CD8-positive, alpha-beta T cell (primary cell): ENCODE measurements at places on chromosomes 11 and 22.
A peak's percentile ranks its signal among the peaks of the same experiment; 100 is the strongest.

DNA sequence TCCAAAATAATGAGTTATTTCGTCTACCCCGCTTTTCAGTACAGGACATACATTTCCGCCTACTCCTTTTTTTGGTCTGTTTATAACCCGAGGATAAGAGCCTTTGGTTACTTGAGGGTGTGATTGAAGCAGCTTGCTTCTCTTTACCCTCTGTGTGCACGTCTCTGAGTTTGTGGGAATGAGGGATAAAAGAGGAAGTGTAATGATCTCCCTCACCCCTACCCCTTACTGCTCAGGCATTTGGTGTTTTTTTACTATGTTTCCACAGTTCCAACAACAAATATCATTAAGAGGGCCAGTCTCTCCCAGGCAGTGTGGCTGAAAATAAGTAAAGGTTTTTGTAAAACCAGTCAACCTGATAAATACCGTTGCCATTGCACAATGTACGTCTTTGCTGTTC is 83.2 kb upstream of the GAL start:
- no peak for DNase-seq

- peak; percentile 31 for DNase-seq
These were observed 81.9 kb downstream of the UVRAG start for GRCh38 chr11:75896843-75897419.

- DNase-seq, result no peak
These were observed 41.9 kb upstream of the TSPAN18 start for GRCh38 chr11:44684859-44685281.

GRCh38 chr22:39927544-39927943 is 26.7 kb downstream of the GRAP2 start:
- no peak for DNase-seq

DNA sequence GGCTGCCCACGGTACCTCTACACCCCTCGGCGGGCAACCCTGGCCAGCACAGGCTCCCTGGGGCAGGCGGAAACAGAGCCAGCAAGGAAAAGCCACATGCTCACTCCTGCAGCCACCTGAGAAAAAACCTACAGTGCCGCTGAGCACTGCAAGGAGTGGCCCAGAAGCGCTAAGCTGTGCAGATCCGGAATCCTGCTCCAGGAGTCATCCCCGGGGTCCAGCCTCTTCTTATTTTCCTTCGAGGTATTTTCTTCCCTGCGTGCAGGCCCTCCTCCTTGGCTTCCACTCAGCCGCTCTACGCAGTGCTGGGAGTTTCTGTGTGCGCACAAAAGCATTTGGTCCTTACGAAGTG is 81.0 kb downstream of the TRMU start:
- DNase-seq, result no peak

- DNase-seq, result no peak
These were observed 32.9 kb downstream of the LIMK2 start for GRCh38 chr22:31244943-31245451.

DNA sequence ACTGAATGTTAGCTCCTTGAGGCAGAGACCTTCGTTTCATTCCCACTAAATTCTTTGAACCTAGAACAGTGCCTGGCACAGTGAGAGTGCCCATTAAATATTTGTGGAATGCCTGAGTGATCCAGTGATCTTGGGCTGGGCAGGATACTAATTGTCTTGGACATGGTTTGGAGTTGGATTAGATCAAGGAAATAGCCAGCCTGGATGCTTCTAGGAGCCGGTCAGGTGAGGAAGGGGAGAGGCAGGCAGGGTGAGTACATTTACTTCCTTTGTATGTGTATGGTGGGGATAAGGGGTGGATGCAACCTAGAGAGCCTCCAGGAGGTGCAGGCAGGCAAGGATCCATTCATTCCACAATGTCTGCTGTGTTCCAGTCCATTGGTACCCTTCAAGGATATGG is 3.6 kb downstream of the SREBF2 start:
- no peak for DNase-seq

DNA sequence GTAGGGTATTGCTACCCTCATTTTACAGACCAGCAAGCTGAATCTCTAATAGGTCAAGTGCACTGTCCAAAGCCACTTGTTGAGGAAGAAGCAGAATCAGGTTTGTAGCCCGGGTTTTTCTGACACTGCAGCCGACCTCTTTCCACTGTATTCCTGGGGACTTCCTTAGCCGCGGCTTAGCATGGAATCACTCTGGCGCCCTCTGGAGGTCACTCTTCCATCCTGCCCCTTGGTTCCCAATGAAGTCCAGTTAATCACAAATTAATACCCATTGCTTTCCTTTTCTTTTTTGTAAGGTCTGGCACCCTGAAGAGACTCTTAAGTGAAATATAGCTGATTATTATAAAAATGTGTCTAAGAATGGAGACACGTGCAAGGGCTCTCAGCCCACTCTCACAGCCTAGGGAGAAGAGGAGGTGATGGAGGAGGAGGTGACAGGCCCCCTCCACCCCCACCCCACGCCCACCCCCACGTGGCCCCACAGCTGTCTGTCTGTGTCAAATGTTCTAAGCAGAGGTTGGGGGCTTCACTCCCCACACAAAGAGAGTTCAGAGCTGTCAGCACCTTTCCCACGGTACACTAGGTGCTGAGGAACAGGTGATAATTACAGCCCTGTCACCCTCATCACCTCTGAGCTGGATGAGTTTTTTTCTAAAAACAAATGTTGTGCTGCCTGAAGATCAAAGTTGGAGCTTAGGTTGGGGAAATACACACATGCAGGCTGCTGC is 57.7 kb upstream of the DRD2 start:
- peak; percentile 59 for DNase-seq

GRCh38 chr11:61164606-61165424 is 3.6 kb upstream of the VPS37C start:
- DNase-seq, result no peak

DNA sequence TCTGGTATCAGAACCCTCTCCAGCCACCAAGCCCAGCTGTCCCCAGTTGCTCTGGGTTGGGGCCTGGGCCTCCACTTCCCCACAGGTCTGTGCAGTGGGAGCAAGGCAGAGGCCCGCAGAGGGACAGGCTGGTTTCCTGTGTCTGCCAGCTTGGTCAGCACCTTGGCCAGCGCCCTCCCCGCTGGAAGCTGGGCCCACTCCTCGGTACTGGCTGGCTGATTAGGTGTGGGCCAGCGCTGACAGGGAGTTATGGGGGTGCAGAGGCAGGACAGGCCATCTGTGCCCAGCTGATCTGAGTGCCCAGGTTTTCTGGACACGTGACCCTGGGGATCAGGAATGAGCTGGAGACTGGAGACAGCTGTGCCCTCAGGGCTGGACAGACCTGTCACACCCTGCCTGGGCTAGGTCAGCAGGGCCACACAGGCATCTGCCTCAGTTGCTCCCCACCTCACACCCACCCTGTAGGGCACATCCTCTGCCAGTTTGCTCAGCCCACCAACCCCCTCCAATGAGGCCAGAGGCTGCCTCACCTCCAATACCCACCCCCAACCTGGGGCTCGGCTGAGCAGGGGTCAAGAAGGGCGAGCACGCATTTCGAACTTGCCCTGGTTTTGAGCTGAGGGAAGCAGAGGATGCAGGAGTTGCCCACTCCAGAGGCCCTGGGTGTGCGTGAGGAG is 175.3 kb downstream of the IGLL1 start:
- no peak for DNase-seq
